ENCODE measurements at places on chromosomes 4 and X. TPM values are rescaled to one million over a fixed set of nuclear protein-coding genes. Genes with fewer than 3 reads are reported as not detected.

HCCS gene
- total RNA-seq, result 22.0 TPM

CD99L2 gene
- total RNA-seq, result 36.2 TPM

ATXN3L gene
- total RNA-seq, result not detected

FUNDC2 gene
- total RNA-seq, result 18.3 TPM

IL9R gene
- total RNA-seq, result not detected

FAAH2 gene
- total RNA-seq, result under 0.01 TPM

MAGEB18 gene
- not detected for total RNA-seq

FAM53A gene
- 0.77 TPM for total RNA-seq

FGF13 gene
- total RNA-seq, result 4.6 TPM

USP51 gene
- total RNA-seq, result 1.3 TPM

CLCN4 gene
- total RNA-seq, result 2.1 TPM

PPP1R3F gene
- 10.8 TPM for total RNA-seq

PRR32 gene
- total RNA-seq, result not detected

INPP4B gene
- total RNA-seq, result 9.2 TPM

CYSLTR1 gene
- 0.50 TPM for total RNA-seq

PLAC8 gene
- total RNA-seq, result 0.33 TPM

SPANXC gene
- total RNA-seq, result not detected

RBM47 gene
- total RNA-seq, result 1.8 TPM

LPAR4 gene
- total RNA-seq, result 0.50 TPM

C4orf51 gene
- not detected for total RNA-seq

DRD5 gene
- not detected for total RNA-seq

EVC2 gene
- total RNA-seq, result 15.9 TPM

CTAG1A gene
- total RNA-seq, result not detected

NMU gene
- not detected for total RNA-seq

CSAG3 gene
- not detected for total RNA-seq

CDKL2 gene
- total RNA-seq, result 2.3 TPM

CT47B1 gene
- total RNA-seq, result not detected

EDA2R gene
- 21.0 TPM for total RNA-seq

MAGEB4 gene
- total RNA-seq, result not detected

PCDH19 gene
- 0.26 TPM for total RNA-seq

BEND4 gene
- total RNA-seq, result not detected

CUL4B gene
- total RNA-seq, result 39.3 TPM

TRMT10A gene
- total RNA-seq, result 11.1 TPM

IL2RG gene
- total RNA-seq, result not detected

CFAP99 gene
- total RNA-seq, result not detected

IL15 gene
- 14.9 TPM for total RNA-seq

TAF7L gene
- total RNA-seq, result 0.33 TPM

STPG2 gene
- total RNA-seq, result under 0.01 TPM

RHOXF1 gene
- total RNA-seq, result not detected

RPS6KA6 gene
- 3.3 TPM for total RNA-seq

TEX13C gene
- not detected for total RNA-seq

MID1 gene
- total RNA-seq, result 8.5 TPM

TMSB15B gene
- total RNA-seq, result 1.5 TPM

ARR3 gene
- not detected for total RNA-seq

MUC7 gene
- not detected for total RNA-seq

All from fibroblast of lung (primary cell).